ENCODE measurements at places on chromosomes 6 and 20. TPM values are rescaled to one million over a fixed set of nuclear protein-coding genes. Genes with fewer than 3 reads are reported as not detected.

C20orf204 gene
- polyA plus RNA-seq, result 0.03 TPM

TUBB1 gene
- polyA plus RNA-seq, result 0.01 TPM

DNA sequence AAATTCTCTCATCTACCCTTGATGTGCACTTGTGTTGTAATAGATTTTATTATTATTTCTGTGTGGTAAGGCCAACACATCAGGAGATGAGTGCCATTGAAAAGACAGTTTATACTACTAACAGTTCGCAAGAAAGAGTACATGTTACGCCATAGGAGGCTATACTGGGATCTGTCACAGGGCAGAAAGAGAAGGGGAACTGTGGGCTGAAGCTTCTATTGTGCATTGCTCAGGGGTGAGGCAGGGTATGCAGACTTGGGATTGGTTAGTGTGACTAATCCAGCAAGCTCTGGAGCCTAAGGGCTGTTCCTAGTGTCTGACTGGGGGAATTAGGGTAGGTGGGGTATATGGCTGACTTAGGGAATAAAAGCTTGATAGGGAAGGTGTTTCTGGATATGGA lies 50.9 kb downstream of the GPR63 start:
- no peak for DNase-seq

GRCh38 chr6:65538644-65539043 lies 168.4 kb downstream of the EYS start:
- DNase-seq, result no peak

GRCh38 chr20:57844626-57845596 lies 135.1 kb upstream of the PMEPA1 start:
- DNase-seq, result no peak

GRCh38 chr6:428047-428603 lies 36.6 kb downstream of the IRF4 start:
- no peak for DNase-seq

- peak; percentile 70 for DNase-seq
These were observed 15.1 kb downstream of the HIVEP2 start for GRCh38 chr6:142929751-142930358.

- DNase-seq, result no peak
These were observed 15.9 kb downstream of the PRDM1 start for GRCh38 chr6:106102034-106102433.

DNA sequence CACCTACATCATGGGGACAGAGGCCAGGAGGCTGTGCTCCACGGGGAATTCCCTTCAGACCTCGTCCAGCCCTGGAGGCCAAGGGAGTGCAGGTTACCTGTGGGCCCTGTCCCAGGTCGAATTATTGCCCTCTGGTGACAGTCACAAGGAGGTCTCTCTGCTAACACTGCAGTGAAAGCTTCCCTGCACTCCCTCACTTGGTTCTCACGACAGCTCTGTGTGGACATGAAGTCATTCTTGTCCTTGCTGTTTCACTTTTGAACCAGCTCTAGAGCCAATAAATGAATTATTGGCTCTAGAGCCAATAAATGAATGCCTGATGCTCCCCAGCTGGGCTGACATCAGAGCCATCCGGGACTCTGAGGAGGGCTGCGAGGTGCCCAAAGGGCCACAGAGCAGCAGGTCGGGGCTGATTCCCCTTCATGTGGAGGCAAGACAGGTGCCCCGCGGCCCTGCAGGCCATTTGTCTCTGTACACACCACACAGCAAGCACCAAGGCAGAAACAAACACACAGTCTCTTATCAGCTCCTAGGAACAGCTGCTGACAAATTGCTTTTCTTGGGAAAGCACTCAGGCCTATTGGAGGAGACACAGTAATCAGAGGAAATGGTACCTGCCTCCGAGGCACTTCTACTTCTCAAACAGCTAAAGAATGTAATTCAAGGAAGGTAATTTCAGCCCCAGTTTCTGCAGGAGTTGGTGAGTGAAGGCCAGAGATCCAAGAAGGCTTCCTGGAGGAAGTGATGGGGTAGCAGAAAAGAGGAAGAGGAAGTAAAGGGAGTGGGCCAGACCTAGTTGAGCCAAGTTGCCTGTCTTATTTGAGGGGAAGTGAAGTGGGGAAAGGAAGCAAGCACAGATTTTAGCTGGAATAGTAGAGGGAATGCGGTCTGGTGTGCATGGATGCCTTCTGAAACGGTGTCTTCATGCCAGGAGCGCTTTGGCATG lies 27.5 kb upstream of the TBXT start:
- DNase-seq, result no peak

DNA sequence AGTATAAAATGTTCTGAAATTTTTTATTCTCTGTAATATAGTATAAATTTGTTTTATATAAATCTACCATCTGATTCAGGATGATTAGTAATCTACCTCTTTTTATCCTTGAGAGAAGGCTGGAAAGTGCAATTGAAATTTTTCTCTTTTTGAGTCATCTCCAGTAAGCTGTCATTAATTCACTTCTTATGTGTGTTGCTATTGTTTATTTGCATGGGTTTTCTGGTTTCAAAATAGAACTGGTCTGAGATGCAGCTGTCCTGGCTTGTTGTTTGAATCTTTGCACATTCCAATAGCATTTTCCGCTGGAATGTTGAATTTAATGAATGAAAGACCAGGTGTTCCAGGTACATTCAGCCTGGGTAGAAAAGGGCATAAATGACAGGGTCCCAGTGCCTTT lies 24.3 kb upstream of the TAB2 start:
- DNase-seq, result peak; percentile 76

Data from mammary epithelial cell (primary cell).